ENCODE measurements at places on chromosomes 3 and 15.
A peak's percentile ranks its signal among the peaks of the same experiment; 100 is the strongest.

DNA sequence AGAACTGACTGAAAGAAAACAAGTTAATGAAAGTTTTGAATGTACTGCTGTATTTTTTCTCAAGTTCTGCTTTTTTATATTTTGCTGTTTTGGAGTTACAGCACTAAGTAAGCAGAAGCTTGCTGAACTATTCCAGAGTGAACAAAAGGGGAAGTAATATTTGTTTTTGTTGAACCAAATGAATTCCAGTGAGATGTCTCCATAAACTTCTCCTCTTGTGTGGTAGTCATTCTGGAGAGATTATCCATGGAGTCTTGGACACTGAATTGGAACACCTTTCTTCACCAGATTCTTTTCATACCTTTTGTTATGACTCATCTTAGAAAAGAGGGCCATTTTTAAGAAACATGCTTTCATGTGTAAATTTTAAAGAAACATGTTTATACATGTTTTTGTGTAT is 8.8 kb downstream of the ANKUB1 start:
- no peak for DNase-seq

DNA sequence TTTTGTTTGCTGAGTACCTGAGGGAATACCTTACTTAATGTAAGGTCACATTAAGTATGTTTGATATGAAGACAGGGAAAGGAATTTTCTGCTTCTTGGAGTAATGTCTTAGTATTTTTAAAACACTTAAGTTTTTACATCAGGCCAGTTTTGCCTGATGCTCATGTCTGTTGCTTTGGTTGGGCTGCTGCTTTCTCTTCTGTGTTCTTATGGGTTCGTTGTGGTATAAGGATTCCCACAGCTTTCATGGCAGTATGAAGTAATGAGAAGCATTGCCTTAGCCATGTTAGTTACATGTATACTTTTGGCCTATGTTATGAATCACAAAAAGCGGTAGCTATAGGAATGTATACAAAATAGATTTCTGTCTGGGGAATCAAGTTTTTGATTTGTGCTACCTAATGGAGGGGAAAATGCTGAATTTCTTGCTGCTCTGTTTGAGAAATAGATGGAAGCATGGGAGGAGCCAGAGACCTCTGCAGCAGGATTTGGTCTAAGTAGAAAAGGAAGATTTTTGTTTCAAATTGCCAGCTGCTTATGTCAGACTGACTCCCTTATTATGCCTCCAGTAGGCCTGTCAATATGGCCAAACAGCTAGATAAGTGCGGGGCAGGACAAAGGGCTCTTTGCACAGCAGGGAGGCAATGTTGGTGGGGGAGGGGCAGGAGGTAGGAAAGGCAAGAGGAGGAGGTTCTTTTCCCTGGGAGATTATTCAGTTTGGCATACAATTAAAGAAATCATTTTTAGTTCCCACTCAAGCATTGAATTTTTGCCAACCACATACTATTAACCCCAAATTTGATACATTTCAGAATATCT is 5.2 kb downstream of the SETD5 start:
- peak; percentile 45 for DNase-seq

DNA sequence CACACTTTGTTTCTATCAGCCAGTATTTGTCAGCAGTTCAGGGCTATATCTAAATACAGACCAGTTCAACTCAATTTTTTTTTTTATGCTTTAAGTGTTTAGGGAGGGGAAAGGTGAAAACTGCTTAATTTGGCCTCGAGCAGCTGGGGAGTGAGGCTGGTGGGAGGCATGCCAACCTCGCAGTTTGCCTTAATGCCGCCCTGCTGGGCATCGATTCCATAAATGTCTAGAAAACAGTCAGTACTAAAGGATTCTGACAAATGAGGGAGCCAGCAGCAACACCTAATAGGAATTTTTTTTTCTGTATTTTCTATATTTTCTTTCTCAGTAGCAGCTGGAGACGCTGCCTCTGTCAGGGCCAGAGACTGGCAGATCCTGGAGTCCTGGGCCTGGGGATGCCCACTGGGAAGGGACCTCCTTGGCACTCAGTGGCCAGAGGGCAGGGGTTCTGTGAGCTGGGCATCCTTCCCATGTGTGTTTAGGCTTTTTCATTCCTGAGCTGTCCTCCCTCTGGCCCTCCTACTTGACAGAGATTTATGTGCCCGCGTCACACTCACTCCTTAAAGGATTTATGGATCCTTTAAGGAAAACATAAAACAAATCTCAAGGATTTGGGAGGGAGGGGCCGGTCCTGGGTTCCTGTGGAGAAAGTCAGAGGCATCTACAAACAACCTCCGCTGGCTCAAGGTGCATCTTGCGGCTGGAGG is 117.8 kb downstream of the WNT5A start:
- no peak for DNase-seq

- no peak for DNase-seq
Measured at GRCh38 chr15:75723171-75723846, 10.7 kb upstream of the CSPG4 start.

GRCh38 chr3:23888617-23889228 is 28.1 kb downstream of the NKIRAS1 start:
- no peak for DNase-seq

DNA sequence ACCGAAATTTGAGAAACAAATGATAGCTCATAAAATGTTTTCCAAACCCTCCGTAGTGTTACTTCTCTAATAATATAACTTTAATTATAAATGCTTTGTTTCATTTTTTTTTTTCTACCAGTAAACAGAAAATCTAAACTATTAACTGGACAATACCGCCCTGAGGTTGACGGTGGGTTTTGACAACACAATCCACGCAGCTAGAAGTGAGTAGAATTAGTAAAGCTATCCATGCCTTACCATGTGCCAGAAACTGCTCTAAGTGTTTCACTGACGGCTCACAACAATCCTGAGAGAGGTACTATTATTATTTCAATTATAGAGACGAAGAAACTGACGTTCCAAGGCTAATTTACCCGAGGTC is 410 bp downstream of the NDUFAF1 start:
- DNase-seq, result no peak

GRCh38 chr3:195571361-195571760 is 12.4 kb downstream of the APOD start:
- DNase-seq, result no peak

- DNase-seq, result no peak
Measured at GRCh38 chr3:8303466-8303865, 198.2 kb upstream of the LMCD1 start.

DNA sequence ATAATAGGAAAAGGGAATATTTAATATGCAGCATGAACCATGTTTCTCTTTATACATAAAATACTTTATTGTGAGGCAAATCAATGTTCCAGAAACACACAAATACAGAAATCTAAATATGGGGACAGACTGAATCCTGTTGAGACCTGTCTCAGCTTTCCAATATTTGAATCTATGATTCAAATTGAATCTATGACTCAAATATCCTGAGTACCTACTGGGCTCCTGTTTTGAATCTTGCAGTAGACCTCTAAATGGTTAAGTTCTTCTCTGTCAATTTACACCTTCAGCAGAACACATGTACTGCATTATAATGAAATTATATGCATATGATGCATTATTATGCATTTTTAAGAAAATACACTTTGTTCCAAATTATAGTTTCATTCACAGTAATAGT is 143.2 kb upstream of the PLXND1 start:
- no peak for DNase-seq

DNA sequence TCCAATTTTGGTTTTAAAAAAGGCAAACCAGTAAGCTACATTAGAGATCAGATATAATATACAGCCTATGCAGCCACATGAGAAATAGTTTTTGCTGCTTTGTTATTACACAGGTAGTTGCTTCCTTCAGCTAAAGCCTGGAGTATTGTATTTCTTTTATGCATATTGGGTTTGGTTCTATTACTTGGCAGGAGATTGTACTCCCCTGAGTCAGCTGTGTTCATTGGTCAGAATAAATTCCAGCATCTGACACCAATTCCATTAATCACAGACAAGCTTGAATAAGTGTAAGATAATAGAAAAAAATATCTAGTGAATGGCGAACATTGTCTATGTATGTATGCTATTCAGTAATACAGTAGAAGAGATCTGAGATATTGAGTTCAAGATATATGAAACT is 26.1 kb upstream of the ZCWPW2 start:
- DNase-seq, result no peak
